ENCODE measurements at places on chromosomes 11 and 22.

DNA sequence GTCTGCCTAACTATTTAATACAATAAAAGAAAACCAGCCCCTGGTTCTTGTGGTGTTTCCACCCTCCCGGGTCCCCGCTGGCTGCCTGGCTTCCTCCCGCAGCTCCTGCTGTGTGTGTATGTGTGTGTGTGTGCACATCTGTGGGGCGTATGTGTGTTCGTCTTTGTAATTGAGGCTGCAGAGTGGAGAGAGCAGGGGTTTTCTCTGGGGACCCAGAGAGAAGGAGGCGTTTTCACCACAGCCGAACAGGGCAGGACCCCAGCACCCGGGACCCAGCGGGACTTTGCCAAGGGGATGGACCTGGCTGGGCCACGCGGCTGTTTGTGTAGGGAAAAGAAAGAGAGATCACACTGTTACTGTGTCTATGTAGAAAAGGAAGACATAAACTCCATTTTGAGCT, 42.7 kb downstream of the IGLL1 start:
- DNase-seq = peak; percentile 23

DNA sequence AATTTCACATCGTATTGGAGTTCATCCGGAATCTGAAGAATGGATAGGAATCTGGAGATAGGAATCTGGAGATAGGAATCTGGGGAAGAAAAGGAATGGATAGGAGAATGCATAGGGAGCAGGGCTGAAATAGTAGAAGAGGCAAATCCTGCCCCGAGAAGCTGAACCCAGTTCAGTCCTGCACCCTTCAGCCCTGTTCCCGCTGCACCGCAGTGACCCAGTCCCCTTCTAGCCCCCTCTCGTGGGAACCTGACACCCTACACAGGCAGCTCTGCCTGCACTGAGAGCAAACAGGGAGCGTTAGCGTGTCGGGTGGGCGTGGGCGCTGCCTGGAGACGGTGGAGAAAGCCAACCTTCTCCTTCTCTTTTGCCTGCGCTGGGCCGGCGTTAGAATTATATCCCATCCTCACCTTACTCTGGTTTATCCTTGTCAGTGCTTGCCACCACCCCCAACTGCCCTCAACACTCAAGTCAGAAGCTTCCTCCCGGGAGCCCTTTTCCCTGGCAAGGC, 1.0 kb upstream of the CCKBR start:
- no peak for DNase-seq

DNA sequence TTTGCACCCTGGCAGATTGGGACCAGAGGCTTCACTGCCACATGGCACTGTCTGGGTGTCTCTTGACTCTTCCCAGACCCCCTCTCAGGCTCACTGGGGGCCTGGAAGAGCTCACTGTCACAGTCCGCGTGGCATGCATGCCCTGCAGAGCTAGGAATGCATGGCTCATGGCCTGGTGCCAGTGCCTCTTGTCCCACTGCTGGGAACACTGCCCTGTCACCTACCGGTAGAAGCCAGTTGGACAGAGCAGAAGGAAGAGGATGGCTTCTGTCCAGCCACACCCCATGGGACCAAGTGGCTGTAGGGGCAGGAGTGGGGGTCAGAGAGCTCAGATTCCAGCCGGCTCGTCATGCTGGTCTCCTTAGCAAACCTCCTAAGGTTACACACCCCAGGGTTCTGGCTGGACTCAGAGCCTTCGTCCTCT, 29.7 kb downstream of the MB start:
- DNase-seq = no peak

GRCh38 chr11:107655602-107656001, 56.3 kb downstream of the SLN start:
- no peak for DNase-seq

GRCh38 chr11:67345247-67345919, 8.0 kb downstream of the POLD4 start:
- no peak for DNase-seq

- peak; percentile 39 for DNase-seq
These were observed 72.6 kb downstream of the HIPK3 start for GRCh38 chr11:33329705-33330329.

DNA sequence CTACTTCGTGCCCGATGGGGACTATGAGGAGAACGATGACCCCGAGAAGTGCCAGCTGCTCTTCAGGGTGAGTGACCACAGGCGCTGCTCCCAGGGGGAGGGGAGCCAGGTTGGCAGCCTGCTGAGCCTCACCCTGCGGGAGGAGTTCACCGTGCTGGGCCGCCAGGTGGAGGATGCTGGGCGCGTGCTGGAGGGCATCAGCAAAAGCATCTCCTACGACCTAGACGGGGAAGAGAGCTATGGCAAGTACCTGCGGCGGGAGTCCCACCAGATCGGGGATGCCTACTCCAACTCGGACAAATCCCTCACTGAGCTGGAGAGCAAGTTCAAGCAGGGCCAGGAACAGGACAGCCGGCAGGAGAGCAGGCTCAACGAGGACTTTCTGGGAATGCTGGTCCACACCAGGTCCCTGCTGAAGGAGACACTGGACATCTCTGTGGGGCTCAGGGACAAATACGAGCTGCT, 751 bp downstream of the FIBIN start:
- DNase-seq = no peak

GRCh38 chr11:70555078-70555477, 156.7 kb downstream of the CTTN start:
- DNase-seq = no peak

All from GDM1 (cell line).